ENCODE measurements at places on chromosomes 4 and X.

- no peak for DNase-seq
Measured at GRCh38 chr4:6598641-6599040, 23.7 kb downstream of the MAN2B2 start.

DNA sequence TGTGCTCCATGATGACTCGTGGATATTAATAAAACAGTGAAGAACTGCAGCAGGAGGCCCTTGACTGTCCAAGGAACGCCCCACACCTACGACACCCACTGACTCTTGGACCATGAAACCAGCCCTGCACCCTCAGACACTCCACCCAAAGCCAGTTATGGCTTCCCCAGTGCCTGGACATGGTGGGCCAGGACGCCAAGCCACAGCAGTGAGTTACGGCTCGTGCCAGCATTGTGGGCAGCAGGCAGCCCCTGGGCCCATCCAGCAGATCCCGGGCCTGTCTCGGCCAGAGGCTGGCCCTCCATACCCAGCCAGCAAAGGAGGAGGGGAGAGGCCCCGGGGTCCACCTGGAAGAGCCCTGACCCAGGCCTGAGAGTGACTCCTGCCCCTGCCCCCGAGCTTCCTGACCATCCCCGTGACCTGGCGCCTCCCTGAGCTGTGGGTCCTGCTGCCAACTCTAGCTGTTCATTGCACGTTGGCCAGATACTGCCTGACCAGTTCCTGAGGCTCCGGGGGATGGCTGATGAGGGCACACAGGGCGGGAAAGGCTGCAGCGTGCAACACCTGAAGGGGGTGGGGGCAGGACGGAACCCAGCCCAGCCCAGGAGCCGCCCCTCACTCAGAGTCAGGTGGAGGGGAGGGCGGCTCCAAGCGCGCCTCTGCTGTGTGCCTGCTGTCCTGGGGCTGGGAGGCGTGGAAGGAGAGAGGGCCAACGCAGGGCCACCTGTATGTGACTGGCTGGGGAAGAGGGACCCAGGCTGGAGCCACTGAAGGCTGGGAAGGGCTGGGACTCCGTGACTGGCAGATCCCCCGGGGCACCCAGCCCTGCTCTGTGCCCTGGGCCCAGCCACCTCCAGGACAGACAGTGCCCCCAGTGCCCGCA, 739 bp downstream of the SLC49A3 start:
- DNase-seq = no peak

DNA sequence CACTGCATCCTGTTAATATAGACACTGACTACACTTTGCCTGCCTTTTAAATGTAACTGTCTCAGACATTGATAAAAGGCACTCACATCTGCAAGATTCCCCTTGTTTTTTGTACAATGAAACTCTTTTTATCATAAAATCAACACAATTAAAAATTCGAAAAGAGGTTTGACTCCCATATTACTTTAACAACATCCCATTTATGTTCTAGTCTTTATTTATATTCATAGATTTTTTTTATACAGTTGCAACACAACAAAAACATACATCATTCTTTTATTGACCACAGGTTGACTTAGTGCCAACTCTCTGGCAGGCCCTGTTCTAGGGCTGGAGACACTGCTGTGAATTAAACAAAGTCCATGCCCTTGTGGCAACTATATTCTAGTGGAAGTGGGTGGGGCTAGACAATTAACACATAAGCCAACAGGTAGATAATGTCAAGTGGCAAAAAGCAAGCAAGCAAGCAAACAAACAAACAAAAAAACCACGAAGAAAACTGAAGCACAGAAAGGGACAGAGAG, 36.8 kb downstream of the ANK2 start:
- no peak for DNase-seq

DNA sequence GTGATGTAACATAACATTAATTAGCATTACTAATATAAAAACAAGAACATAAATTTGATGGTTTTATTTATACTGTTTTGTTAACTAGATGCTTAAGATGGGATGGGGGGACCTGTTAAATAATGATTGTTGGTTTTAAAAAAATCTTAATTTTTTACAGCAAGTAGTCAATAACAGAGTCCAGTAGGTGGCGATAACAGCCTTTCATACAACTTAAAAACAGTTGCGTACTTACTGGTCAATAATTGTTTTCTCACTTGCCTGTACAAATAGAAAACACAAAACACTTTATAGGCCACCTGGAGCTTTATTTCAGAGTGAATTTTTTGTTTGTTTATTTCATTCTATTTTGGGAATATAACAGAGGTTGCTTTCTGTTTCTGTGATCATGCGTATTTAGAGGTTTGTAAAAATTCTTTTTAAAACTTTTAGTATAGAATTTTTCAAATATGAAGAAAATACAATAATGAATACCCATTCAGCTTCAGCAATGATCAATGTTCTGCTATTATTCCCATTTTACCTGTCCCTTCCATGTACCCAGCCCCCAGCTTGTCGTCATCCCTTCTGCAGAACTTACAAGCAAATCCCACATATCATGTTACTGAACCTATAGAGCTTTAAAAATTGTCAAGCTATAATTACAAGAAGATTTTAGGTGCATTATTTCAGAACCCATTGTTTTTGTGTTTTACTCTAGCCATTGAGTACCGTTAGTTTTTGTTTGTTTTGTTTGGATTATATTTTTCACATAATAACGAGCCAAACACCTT, 97.1 kb downstream of the MRPL1 start:
- DNase-seq = peak; percentile 12

DNA sequence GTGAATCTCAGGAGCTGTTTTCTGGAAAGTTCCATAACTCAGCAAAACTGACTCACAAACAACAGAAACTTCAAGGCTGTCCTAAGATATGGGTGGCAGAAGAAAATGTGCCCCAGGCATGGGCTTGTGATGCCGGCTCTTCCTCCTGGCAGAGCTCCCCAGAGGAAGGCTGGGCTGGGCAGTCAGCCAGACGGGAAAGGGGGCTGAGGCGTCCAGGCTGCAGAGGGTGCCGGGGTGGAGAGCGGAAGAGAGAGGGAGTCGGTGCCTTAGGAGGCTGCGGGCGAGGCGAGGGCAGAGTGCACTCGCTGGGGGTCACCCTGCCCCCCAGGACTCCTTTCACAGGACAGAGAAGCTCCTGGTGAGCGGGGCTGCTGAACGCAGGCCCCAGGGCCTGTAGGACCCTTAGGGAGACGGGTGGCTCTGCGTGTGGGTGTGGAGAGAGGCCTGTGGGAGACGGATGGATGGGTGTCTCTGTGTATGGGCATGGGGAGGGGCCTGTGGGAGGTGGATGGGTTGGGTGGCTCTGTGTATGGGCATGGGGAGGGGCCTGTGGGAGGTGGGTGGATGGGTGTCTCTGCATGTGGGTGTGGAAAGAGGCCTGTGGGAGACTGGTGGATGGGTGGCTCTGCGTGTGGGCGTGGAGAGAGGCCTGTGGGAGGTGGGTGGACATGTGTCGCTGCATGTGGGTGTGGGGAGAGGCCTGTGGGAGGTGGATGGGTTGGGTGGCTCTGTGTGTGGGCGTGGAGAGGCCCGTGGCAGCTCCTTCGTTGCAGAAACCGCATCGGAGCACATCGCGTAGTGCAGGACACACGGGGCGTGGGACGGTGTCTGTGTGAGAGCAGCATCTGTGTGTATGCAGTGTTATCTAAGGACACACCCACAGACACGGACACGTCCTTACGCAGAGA, 15.9 kb downstream of the PCGF3 start:
- DNase-seq = no peak

DNA sequence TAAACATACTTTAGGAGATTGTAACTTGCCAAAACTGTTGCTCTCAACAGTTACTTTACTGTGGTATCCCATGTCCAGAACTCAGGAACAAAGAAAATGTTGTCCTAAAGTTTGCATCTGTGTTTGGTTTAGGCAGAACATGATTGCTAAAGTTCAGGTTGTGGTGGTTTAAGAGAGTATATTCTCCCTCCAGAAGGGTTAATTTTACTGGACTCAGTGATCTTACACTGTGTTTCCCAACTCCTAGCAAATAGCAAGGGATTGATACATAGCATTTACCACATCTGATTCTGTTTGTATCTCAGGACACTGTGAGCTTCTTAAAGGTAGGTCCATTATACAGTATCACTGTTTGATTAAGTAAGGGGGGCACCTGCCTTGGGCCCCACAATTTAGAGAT, 13.3 kb upstream of the DCK start:
- DNase-seq = no peak

DNA sequence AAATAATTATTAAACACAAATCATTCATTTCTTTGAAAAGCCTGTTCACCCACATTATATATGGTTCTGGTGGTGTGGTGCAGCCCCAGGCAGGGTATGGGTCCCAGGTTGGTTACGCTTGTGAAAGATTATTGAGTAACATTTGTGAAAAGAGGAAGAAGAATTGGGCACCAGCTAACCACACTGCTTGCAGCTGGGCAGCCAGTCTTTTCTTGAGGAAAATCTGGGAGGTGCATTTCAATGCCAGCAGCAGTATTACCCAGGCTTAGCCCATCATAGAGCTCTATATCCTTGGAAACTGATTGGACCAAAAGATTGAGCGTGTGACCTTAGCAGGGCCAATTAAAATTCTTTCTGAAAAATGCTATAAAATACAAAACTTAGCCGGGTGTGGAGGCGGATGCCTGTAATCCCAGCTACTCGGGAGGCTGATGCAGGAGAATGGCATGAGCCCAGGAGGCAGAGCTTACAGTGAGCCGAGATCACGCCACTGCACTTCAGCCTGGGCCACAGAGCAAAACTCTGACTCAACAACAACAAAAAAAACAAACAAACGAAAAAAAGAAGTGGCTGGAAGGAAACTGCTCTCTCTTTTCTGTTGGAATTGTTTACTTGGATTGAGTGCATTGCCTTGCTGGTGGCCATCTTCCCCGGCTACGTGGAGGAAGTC, 9.7 kb upstream of the PLAC8 start:
- DNase-seq = no peak

DNA sequence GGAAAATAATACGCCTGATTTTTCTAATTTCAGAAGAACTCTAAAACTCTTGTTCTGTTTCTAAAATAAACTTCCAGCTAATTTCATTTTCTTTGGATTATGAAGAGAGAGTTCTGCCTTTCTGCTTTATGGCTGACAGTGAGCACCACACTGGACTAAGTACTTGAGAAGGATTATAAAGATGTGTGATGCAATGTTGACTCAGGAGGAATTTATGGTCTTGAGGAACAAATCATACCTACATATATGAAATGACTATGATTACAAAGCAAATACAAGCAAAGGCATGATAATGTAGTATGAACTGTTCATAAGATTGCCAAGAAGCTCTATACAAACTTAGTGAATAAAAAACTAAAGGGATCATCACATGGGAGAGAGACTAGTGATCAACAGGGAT, 13.0 kb upstream of the SLC25A5 start:
- no peak for DNase-seq

DNA sequence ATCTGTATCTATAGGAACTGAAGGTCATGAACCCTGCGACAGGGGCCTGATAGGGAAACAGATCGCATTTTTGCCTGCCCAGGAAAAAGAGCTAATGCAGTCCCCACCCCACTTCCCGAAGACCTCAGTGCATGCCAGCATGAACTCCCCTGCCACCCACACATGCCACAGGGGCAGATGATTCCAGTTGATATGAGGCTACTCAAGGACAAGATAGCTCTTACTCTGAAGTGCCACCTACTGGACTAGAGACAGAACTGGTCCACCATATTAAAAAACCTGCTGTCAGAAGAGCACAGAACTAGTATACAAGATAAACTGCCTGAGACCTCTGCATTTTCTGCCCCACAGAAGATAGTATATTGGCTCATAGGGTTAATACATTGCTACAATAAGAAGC, 68.0 kb downstream of the YIPF7 start:
- DNase-seq = no peak

GRCh38 chr4:71222661-71223060, 116.2 kb upstream of the SLC4A4 start:
- DNase-seq = no peak

DNA sequence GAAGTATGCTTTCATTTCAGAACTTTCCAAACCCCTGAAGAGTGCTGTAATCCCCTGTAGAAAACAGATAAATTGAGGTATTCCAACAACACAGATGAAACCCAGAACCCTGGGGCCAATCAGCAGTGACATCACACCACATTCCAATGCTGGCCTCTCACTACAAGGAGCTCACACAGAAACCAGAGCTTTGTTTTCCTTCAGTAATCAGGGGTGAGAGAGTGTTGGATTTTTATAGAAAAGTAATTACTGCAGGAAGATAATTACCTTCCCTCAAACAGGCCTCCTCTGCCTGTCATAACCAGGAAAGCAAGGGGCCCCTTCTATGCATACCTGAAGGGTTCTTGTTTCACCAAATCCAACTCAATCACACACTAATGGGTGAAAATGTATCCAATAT, 246.2 kb downstream of the SCFD2 start:
- no peak for DNase-seq

DNA sequence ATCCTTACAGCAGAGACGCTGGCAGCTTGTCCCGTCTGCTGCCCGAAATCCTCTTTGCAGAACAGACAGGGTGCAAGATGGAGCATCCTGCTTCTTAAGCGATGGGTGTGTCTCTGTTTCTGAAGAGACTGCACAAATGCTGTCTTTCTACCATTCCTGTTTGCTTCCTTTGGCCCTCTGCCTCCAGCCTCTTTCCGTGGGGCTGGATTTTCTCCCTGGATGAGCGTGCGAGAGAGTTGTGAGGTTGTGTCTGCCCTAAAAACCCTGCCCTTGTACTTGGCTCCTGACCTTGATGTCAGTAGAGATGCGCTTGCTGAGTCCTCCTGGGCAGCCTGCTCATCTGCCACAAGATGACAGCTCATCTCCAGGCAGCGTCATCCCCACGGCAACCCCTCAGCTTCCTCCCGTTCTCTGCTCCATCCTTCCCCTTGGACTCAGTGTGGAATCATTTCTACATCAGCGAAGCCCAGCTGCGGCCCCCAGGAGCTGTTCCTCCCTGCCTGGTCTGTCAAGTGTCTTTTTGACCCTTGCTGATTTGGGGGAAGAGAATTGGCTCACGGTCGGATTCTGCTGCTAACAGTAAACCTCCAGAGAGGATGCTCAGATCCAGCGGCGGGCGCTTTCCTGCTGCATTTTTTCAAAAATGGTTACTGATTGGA, 246.2 kb downstream of the ASMT start:
- DNase-seq = no peak

DNA sequence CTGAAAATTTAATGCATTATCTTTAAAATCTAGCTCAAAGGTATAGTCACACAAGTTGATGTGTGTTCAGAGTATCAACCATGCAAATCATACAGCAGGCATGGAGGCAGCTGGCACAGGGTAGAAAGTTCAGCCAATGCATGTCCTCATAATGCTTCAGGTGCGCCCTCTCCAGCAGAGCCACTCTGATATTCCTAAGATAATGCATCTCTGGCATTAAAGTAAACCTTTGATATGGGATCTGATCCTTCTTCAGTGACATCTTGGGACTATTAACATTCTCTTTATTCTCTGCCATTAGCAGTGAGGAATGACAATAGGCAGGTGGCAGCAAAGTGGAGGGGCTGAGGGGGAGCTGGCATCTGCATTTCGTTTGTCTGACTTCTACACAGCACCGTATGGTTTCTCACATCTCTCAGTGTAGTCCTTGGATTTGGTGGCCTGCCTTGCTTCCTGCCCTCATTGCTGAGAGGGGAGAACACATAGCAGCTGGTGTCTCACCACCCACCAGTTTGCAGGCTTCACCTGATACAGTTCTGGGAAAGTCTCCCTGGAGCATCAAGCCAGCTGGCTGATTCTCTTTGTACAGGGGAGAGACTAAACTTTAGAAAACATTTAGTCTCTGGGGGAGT, 168.7 kb upstream of the TBC1D9 start:
- DNase-seq = no peak
